ENCODE measurements at places on chromosomes 11 and 22.

DNA sequence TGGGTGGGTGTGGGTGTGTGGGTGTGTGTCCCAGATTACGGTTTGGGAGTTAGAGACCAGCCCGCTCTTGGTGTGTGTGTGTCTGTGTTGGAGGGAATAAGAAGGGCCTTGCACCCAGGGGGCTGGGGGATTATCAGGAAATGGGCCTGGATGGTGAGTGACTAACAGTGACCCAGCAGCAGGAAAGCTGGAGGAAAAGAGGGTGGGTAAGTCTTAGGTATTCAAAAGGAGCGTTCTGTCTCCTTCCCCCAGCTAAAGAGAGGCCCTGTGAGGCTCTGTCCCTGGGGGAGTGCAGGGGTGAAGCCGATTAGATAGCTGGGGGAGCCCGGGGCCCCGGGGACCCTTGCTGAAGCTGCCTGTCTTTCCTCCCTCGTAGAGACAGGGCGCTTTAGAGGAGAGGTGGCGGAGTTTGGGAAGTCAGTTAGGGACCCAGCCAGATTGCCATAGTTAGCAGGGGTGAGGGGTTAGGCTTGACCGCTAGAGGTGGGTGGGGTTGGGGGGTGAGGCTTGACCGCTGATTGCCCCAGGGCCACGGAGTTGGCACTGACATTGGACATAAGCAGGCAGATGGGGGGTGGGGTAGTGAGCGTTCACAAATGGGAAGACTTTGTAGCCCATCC is 1.5 kb downstream of the OAF start:
- no peak for DNase-seq

DNA sequence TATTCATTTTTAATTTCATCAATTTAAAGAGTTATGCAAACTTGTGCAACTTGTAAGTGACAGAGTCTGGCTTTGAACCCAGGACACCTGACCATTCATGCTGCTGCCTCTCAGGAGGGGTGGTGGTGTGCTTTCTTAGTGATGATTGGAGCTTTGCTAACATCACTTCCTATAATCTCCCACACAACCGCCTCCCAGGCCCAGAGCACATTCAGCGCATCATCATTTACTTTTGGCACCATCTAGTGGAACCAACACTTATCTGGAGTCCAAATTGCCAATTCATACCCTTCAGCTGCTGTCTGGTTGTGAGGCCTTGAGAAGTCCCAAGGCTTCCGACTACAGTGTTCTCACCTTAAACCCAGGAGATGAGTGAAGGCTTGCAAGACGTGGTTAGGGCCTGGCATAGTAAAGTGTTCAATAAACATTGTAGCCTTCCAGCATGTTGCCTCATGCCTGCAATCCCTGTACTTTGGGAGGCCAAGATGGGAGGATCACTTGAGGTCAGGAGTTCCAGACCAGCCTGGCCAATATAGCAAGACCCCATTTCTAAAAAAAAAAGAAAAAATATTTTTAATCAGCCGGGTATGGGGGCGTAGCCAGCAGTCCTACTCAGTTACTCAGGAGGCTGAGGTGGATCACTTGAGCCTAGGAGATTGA is 1.1 kb upstream of the TTLL1 start:
- DNase-seq: peak; percentile 73

DNA sequence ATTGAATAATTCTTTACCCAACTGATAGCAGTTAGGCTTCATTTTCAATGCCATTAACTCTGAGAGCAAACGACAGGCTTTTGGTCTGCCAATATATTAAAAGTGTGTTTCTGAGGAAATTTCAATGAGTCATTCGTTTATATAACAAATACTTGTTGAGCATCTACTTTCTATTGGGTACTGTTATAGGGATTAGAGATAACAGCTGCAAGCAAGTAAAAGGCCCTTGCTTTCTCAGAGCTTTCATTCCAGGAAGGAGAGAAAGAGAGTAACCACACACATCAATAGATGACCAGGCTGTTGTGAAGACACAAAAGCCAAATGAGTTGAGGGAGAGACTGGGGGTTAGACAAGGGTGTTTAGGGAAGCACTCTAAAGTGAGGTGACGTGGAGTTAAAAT is 35.7 kb downstream of the CD44 start:
- no peak for DNase-seq

DNA sequence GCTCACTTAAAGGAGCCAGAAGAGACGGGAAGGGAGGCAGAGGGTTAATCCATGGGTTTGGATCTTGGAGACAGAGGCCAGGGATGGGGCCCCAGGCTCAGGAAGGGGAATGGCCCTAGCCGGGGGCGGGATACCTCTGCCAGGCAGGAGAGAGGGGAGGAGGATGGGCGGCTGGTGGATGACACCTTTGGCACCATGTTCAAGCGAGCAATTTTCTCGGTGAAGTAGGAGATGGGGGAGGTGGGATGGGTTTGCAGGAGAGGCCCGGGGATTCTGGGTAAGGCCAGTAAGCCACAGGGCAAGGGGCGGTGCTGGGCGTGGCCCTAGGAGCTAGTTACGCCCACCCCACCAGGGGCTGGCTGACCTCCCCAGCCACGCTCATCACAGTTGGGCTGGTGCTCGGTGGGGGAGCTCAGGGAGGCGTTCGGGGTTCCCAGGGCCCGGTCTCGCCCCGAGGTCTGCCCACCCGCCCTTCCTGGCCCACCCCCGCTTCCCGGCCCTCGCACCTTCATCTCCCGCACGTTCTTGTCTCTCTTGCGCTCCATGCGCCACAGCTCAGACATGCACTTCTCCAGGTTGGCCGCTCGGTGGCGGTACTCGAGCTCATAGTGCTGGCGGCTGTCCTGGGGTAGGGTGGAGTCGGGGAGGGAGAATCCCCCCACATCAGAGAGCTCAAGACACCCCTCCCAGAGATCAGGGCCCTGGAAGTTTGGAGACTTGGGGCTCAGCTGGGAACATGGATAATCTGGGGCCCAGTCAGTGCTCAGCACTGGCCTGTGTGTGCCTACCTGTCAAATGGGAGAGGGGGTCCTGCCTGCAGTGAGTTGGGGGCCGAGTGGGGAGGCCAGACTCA is 12.7 kb downstream of the BAIAP2L2 start:
- no peak for DNase-seq

DNA sequence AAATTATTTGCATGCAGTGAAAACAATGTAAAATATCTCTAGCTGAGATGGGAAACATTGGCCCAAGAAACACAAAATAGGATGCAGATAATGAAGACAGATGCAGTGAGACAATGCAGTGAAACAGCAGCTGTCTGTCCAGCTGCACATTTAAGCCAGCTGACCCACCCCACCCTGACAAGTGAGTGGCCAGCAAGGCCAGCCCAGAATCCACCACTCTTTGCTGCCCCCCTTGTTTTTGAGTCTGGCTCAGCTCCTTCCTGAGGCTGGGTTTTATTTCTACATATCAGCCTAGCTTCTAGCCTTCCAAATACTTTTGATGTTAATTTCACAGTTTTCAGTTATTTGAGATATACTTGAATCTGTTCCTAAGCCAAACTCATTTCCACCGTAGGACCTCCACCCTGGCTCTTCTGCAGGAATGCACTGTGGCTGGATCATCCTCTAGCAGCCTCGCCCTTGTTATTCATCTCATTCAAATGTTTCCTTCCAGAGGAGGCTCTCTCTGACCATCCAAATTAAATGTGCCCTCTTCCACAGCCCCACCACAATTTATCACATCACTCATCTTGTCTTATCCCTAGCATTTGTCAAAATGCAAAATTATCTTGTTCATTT is 154.1 kb upstream of the POU2AF2 start:
- no peak for DNase-seq

- DNase-seq: no peak
These were observed 11.3 kb upstream of the SMIM38 start for GRCh38 chr11:69144316-69145049.

DNA sequence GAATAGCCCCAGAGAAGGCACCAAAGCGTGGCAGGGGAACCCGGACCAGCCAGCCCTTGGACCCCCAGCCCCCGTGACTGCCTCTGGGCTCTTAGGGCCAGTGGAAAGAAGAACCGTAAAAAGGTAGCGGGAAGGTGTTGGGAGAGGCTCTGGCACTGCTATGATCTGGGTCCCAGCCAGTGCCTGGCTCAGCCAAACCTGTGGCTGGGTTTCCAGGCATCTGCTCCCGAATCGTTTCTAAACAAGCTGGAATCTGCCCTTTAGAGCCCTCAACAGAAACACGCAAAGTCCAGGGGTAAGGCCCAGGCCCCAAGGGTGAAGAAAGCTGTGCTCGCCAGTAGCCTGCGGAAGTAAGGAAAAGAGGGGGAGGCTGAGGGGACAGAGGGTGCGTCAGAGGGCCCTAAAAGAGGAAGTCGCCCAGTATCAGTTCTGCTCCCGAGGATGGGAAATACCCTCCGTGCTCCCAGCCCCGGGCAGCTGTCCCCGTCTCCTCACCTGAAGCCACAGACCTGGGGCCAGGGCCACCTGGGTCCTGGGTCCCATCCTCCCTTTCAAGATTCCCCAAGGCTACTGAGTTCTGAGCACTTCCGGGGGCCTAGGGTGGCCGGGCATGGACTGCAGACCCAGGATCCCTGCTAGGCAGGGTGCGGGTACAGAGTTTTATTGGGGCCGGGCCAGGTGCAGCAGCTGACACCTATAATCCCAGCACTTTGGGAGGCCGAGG is 24.7 kb downstream of the IL10RA start:
- DNase-seq: no peak

Measured in activated CD8-positive, alpha-beta T cell treated with anti-CD3 and anti-CD28 coated beads, Interleukin-2, amount 10 ng/mL, durations not matched to agents 7 days and 5 days (primary cell).